Effector memory CD8-positive, alpha-beta T cell (primary cell): ENCODE measurements at places on chromosomes 12 and 14.
A peak's percentile ranks its signal among the peaks of the same experiment; 100 is the strongest.

- no peak for DNase-seq
These were observed 155.4 kb downstream of the C12orf75 start for GRCh38 chr12:105485921-105486320.

DNA sequence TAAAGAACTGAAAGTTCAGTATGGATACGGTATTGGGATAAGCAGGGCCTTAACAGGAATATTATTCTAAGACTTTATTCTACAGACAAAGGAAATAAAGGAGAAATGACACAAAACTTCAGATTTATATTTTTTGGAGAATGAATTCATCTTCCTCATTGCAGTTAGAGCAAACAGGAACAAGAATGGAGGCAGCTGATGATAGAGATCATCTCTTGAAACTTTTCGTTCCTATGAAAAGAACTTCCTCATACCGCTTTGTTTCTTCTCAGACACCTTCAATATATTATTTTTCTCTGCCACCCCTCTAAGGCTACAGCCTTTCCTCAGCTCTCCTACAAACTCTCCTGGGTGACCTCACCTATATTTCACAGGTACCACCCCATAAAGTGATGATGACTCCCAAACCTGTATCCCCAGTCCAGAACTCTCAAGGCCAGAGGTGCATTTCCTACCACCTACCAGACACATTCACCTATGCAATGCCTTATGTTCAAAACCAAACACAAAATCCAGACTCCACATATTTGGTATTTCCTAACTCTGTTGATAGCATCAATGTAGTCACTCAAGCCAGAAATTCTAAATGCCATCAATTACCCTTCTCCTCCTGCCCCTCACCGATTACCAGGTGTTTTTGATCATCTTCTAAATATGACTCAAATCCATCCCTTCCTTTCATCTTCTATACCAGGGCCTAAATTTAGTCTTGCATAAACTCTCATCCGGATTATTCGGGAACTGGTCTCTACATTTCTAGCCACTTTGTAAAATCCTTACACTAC lies 7.4 kb downstream of the MAP4K5 start:
- no peak for DNase-seq

DNA sequence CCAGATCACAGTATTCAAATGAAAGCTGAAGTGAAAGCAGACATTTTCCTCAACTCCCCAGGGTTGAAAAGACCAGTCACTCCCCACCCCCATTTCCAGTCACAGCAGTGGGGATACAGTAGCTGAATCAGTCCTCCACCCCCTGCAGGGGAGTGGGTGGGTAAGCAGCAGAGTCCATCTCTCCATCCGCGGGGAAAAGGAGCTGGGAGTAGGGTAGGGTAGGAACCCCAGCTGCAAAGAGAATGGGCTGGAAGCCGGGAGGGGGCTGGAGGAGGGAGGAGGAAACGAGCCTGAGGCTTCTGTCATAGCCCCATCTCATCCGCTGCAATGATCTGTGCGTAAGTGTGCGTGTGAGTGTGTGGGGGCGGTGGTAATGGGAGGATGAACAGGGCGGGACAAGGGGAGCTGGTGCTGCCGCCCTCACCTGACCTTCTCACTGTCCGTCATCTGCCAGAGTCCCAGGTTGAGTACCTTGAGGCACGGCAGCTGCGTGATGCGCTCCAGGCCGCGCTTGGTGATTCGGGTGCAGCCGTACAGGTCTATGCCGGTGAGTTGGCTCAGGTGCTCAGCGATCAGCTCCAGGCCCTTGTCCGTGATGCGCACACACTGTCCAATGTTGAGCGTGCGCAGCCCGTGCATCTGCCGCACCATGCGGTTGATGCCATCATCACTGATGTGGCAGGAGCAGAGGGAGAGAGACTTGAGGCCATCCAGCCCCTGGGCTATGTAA lies 1.8 kb downstream of the FBXL14 start:
- DNase-seq, result peak; percentile 41

DNA sequence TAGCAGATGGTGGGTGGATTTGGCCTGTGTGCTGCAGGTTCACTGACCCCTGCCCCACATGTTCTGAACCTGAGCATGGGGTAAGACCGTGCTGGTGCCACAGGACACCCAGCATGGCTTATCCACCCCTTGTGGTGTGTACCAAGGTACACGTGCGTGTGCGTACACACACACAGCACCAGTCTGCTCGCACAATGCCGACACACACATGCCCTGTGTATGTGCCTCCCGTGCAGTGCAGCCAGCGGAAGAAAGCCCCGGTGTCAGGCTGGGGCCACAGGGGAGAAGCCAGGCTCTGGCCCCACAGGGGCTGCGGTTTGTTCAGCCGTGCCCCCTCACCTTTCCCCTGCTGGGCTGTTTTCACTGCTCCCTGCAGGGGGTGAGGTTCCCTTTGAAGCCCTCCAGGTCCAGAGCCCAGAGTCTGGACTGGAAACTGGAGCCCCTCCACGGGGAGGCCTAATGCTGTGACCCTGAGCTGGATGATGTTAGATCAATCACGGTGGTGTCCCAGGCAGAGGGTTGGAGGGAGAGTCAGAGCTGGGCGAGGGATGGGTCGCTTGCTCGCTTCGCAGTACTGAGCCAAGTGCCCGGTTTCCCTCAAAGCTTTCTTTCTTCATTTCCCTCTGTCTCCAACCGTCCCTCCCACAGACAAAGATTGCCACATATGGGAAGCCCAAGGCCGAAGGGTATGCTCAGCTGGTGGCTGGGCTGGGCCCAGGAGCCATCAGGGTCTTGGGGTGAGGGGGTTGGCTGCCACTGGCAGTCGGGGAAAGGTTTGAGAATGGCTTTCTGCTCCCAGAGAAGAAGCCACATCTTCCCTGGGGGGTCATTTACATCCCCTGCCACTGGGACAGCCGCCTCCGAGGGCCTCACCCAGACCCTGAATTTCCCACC lies 6.2 kb downstream of the DTX1 start:
- DNase-seq, result no peak

- DNase-seq, result no peak
These were observed 12.4 kb downstream of the GCN1 start for GRCh38 chr12:120181991-120182631.

DNA sequence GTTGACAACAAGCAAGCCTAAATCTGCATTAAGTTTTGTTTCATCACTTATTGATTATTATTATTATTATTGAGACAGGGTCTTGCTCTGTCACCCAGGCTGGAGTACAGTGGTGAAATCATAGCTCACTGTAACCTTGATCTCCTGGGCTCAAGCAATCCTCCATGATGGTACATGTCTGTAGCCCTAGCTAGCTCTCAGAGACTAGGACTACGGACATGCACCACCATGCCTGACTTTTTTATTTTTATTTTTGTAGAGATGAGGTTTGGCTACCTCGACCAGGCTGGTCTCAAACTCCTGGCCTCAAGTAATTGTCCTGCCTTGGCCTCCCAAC lies 35.7 kb upstream of the STK38L start:
- no peak for DNase-seq

DNA sequence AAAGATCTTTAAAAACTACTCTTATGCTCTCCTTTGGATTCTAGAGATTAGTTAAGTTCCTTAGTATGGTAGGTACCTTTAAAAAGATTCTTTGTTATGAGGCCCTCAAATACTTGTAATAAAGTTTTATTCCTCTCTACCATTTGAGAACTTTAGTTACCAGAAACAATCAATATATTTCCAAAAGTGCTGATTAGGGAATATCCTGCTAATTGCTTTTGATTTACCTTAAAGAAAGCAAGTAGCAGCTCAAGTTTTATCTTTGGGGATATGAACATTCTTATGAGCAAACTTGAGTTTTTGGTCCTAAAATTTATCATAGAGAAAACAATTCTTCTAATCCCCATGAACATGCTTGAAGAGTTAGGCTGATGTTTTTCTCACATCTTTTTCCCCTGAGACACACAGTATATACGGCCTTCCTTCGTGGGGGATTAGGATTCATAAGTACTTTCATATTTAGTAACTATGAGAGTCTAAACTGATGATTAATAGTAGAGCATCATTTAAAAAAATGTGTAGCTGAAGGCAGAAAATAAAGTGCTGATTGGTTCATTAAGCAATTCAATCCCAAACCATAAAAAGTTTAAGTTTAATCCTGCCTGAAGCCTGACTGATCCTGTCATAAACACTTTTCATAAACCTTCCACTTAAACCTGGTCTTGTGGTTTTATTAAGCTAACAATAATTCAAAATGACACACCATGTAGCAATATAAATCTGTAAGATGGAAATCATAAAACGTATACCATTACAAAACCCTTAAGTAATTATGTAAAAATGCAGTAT lies 380.5 kb upstream of the FBXO33 start:
- no peak for DNase-seq

GRCh38 chr12:2144951-2145350 lies 92.2 kb downstream of the CACNA1C start:
- DNase-seq, result no peak

DNA sequence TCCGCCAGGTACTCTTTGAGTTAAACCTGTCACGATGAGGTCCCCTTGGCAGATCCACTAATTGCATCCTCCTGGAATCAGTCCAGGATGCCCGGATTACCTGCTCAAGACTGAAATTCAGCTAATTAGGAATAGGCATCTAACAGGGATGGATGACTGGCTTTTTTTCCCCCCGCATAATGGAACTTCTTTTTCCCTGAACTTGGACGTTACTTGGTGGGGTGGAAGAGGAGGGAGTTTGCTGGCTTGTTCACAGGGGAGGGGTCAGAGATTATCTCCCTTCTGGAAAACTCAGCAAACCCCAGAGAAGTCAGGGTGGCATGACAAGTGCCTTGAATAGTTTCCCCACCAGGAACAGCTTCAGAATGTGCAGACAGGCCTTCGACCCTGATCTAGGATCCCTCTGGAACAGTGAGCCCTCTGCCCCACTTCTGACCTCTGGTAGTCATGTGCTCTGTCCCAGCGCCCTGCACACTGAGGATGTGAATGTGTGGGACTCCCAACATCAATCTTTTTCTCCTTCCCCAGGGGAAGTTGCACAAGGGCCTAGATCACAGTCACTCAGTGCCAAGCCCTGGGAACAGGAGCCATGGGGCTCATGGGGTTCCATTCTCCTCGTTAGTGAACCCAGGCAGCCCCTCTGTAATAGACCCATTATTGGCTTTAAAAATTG lies 142.5 kb downstream of the SMOC1 start:
- no peak for DNase-seq

DNA sequence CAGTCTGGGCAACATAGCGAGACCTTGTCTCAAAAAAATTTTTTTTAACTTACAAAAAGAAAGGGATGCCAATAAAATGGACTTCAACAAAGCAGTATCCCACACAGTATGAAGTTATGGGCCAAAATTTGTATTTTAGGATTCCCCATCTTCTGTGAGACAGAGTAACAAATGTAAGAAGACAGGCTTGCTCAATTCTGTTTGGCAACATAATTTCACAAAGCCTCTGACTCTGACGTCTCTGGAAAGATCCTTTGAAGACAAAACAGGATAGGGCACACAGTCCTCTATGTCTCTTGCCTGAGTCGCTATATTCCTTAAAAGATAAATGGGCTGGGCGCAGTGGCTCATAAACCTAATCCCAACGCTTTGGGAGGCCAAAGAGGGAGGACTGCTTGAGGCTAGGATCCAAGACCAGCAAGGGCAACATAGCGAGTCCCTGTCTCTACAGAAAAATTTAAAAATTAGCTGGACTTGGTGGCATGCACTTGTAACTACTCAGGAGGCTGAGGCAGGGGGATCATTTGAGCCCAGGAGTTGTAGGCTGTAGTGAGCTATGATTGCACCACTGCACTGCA lies 1.1 kb upstream of the HOMEZ start:
- no peak for DNase-seq

DNA sequence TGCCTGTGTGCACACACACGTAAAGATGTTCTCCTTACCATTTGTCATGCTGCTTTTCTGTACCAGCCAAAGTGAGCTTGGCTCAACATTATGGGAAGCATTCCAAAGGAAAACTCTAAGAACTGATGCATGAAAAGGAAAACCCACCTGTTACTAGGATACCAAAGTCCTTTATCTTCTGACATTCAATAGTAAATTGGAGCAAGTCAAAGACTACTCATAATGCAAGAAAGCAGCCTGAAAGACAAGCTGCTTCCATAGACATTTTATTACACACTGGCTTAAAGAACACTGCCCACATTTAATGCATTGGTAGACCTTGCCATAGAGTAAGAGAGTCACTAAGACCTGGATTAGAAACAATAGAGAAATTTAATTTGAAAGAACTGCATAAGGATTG lies 159.0 kb downstream of the LRIG3 start:
- no peak for DNase-seq

DNA sequence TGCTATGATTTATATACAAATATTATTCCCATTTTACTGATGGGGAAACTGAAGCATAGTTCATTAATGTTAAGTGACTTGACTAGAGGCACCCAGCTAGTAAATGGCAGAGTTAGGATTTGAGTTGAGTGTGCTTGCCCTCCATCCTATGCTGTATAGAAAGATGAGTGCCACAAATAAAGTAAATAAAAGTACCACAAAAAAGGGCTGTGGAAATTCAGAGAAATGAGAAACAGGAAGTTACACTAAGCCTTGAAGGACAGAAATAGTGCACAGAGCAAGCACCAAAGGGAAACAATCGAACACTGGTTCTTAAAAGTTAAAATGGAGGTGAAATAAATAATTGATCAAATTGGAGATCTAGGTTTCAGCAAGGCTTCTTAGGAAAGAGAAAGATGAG lies 9.2 kb upstream of the ABCD2 start:
- no peak for DNase-seq

DNA sequence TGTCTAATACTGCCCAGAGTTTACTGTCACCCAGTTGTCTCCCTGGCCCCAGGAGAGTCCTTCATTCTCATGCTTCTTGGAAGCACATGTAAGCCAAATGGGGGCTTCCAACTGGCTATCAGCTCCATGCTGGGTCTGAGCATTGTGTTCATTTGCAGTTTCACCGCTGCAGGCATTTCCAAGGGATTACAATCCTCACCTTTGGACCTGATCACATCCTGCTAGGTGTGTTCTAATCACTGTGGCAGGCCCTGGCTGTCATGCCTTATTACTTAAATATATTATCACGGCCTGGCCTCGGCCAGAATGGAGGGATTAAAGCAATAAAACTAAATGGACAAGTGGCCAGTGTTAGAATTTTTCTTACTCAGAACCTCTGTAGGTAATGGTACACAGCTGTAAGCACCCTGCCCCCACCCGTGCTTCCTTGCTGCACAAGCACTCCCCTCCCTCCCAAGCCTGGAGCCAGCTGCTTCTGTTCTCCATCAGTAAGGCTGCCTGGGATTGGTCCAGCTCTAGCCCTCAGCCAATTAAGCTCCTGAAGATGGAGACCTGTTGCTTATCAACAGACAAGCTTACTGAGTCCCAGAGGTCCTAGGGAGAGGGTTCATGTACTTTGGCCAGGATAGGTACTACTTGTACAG lies 175.9 kb upstream of the RBM19 start:
- DNase-seq, result no peak

DNA sequence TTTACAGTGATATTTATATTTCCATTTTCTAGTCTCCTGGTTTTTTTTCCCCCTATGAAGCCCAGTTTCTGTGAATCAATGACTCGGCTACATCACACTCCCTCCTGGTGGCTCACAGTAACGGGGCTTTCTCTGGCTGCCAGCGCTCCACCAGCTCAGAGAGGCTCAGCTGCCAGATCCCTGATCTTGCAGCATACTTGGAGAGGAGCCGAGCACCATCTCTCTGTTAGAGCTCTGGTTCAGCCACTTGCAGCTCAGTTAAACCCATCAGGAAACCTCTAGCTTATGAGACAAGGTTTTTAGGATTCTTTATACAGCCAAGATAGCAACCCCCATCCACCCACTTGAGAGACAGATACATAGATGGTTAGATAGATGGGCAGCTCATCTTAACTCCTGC lies 74.6 kb downstream of the CIT start:
- DNase-seq, result no peak

- no peak for DNase-seq
These were observed 68.0 kb downstream of the GALNT4 start for GRCh38 chr12:89456565-89456964.
